ENCODE measurements at places on chromosomes 2 and 18.

GRCh38 chr2:154427453-154427852 is 271.0 kb upstream of the KCNJ3 start:
- DNase-seq: no peak

DNA sequence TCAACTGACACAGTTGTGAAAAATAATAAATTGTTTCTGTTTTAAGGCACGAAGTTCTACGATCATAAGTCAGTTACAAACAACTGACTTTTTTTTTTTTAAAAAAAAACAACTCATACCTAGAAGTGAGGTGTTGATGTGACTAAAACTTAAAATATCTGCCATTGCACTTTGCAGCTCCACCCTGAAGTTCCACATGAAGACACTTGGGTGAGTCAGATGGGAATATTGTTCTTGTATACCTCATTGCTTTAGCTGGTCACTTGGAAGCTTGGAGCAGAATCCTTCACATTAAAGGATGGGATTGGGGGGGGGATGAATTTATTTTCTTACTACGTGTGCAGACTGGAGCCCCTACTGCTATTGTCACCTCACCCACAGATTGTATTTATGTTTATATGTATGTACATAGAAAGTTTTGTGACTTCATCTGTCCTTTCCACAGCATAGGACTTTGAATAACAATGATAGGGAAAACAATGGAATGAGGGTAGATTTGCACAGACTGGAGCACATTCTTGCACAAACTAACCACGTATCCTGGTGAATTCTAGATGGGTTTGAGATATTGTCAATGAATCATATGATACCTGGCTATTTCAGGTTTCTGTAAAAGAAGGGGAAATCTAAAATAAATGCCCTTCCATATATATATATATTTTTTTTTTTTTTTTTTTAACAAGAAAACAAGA is 57.9 kb upstream of the ARHGAP15 start:
- DNase-seq: no peak

DNA sequence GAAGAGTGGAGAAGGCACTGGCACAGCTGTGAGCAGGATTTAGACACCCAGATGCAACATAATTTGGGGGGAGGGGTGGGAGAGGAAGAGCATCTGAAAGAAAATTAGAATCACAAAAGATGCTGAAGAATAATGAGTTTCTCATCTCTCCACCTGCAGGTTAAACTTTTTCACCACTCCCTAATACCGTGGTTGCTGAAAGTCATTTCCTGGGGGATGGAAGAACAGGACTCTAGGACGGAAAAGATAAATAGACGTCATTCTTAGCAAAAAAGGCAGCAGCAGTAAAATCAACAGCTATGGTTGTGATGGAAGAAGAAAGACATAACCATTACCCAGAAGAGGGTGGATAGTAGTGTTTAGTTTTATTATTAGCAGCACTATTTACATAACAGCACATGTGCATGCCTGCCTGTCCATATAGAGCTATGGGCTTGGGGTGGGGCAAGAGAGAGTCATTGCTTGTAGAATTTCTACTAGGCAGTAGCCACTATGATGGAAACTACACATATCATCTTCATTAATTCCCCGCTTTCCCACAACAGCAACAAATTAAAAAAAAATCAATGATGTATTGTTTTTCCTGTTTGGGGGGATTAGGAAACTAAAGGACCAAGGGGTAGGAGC is 212.2 kb downstream of the TRIB2 start:
- DNase-seq: no peak

DNA sequence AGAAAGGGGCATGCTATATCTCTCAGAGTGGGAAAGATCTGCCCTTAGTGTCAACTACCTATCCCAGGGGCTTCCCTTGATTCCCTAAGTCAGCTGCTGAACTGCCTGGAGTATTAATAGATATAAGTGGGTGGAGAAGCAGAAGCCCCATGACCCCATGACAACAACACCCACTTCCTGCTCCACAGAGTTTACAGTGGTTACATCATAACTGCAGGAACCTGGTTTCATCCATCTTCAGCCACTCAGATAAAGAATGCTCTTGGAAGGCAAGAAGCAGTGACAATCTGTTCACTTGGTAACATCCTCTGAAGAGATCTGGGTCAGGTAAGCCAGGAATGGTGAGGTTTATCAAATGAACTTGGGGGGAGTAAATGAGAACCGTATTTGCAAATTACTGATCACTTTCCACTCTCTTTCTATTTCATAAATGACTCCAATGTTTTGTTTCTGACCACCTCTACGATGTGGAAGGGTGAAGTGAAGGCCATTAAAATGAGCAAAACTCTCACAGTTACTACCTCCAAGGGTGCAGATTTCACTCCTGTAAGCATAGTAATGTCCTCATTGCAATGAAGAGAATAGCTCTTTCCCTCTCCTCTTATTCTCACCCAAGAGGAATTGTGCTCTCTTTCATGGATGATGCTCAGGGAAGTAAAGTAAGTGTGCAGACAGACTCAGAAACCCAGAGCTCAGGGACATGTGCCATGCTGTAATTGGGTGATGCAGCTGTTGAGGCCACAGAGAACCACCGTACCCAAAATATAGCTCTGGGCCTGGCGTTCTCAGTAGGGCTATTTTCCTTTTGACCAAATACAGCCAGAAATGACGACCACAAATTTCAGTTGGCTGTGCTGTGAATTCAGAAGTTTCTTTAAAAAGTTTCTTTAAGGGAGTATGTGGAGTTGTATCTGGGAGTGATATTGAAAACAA is 192.8 kb upstream of the APCDD1 start:
- DNase-seq: no peak

- DNase-seq: no peak
Measured at GRCh38 chr2:70440621-70441020, 113.0 kb downstream of the TGFA start.

GRCh38 chr2:185316383-185316782 is 422.2 kb upstream of the FSIP2 start:
- no peak for DNase-seq

GRCh38 chr2:194090251-194090905 is 1566.6 kb upstream of the SLC39A10 start:
- no peak for DNase-seq

GRCh38 chr18:48986851-48987761 is 36.3 kb upstream of the SMAD7 start:
- no peak for DNase-seq

DNA sequence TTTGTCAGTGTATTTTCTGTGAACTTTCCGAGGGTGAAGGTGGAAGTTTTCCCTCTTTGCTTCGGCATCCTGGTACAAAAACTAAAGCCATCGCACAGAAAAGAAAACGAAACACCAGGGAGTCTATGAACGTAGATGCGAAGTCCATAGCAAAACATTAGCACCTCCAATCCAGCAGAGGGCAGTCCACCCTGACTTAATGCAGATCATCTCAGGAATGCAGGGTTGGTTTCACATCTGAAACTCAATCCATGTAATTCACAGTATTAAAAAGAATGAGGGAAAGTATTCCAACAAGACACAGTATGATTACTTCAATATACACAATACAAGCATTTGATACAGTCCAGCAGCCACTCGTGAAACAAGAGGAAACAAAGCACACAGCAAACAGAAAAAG is 70.8 kb downstream of the RTP5 start:
- DNase-seq: no peak

DNA sequence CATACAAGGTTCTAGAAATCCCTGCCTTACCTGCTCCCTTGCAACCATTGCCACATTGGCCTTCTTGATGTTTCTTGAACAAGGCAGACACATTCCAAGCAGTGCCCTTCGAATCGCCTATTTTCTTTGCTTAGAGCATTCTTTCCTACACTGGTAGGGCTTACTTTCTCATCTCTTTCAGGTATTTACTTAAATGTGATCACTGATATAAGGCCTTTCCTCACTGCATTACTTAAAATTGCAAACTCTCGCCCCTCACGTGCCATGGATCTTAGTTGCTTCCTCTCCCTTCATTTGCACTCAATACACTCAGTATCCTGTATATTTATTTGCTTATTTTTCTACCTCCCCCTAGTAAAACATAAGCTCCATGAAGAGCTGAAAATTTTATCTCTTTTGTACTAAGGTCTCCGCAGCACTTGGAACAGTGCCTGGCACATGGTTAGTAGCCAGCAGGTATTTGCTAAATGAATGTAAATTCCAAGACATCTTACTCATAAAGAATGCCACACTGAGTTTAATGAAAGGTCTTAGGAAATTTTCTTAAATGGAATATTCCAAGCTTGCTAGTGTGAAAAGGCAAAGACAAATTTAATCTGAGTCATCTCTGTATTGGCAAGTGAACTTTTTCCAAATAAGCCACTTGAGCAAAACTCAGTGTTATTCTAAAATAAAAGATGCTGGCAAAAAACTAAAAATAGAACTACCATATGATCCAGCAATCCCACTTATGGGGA is 42.4 kb upstream of the FIGN start:
- no peak for DNase-seq
